ENCODE measurements at places on chromosomes 3 and 15.
A peak's percentile ranks its signal among the peaks of the same experiment; 100 is the strongest.

GRCh38 chr3:72903004-72903403 lies 15.2 kb downstream of the GXYLT2 start:
- DNase-seq, result no peak

DNA sequence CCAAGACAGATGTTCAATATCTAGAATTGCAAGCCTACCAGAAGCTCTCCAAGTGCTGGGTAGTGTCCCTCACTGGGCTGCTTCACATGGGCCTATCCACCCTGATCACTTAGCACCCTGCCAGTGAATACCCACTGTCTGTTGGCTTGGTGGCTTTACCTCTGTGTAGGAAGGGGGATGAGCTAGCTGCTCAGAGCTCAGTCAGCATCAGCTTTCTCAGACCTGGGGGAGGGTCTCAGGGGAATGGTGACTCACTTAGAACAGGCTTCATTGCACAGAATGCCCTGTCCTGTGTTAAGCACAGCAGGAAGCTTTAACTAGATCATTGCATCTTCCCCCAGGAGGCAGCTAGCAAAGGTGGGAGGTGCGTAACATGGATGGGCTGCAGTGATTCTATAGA lies 209.8 kb downstream of the PDCD6IP start:
- DNase-seq, result no peak

DNA sequence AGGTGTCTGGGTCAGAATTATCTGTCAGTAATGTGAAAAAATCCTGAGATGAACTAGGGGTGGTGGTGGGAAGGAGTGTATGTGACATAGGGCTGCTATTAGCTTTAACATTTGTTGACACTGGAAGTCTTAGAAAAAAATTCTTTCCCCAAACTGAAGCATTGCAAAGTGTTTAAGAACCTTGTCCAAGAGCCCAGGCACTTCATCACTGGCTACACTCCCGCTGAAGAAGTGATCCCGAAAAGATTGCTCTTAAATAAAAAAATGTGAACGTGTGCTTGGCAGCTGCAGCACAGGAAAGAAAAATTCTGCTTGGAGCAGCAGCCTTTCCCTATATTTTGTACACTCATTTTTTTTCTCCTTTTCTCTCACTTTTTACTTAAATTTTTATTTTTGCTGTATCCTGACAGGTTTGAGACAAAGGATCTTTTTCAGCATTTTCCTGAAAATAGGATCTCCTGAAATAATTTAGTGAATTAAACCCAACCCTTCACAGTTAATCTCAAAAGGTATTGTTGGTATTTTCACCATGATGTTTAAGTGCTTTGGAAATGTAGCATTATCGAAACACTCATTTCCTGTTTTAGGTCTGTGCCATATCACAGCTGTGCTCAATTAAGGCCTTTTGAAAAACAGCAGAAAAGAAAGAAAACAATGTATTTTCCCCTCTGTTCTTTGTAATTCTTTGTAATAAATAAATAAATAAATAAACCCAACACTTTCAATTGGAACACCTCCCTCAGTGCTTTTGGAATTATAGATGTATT lies 477.6 kb downstream of the ZNF385D start:
- DNase-seq, result no peak

- no peak for DNase-seq
Observed at GRCh38 chr3:38119821-38120692, 16.9 kb downstream of the ACAA1 start.

DNA sequence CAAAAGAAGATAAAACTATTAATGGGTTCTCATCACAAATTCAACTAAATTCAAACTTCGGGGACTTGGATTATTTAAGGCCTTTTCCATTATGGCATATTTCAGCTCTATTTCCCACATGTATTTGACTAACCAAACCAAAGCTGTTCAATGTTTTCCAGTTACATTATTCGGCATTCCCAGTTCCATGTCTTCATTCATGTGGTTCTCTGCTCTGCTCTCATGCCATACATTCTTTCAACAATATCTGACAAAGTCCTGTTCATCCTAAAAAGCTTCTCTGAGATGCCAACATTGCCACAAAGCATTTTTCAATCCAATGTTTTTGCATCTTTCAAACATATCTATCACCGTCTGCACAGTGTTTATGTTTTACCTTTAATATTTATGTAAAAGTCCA lies 141.4 kb downstream of the GREM1 start:
- no peak for DNase-seq

- peak; percentile 68 for DNase-seq
Observed at GRCh38 chr3:13091898-13092611, 18.8 kb upstream of the IQSEC1 start.

- DNase-seq, result no peak
Observed at GRCh38 chr15:27768732-27769475, 330.2 kb downstream of the OCA2 start.

DNA sequence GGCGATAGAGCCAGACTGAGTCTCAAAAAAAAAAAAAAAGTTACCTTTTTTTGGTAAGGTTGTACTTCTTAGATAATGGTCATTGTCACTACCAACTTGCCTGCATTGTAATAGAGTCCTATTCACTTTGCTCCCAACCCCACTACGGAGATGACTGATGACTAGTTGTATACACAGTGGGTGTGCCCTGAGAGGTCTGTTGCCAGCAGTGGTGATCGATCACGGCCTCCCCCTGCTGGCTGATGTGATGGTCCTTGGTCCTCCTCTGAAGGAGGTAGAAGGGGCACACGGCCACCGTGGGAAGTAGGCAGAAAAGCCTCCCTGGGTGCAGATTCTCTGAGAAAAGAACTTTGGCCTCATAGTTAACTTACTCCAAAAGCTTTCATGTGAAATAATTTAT lies 10.7 kb downstream of the GCNT3 start:
- DNase-seq, result peak; percentile 58

DNA sequence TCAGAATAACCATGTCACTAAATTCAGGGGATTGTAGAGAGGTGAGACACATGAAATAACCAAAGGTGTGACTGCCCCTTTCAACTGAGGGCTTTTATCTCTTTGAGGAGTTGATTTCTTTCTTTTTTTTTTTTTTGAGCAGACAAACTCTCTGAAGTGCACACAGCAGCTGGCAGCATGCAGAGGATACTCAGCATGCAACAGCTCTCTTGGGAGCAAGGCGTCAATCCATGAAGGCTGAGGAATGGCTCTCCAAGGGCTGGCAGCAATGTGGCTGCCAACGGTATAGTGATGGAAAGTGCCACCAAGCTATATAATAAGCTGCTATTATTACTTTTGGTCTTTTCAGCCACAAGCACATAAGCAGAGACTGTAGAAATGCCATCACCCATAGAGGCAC lies 226.7 kb upstream of the FEZF2 start:
- DNase-seq, result no peak

GRCh38 chr15:28019594-28020309 lies 79.4 kb downstream of the OCA2 start:
- no peak for DNase-seq

Measured in stimulated activated CD8-positive, alpha-beta memory T cell treated with anti-CD3 and anti-CD28 coated beads, Interleukin-2, amount 100 ng/mL, for 48 hours (primary cell).